AG04449 (cell line): ENCODE measurements at places on chromosomes 2 and 18.

- DNase-seq, result no peak
Observed at GRCh38 chr2:88265352-88266303, 95.5 kb downstream of the THNSL2 start.

GRCh38 chr2:24147364-24147763 lies 24.1 kb downstream of the FAM228B start:
- DNase-seq, result no peak

DNA sequence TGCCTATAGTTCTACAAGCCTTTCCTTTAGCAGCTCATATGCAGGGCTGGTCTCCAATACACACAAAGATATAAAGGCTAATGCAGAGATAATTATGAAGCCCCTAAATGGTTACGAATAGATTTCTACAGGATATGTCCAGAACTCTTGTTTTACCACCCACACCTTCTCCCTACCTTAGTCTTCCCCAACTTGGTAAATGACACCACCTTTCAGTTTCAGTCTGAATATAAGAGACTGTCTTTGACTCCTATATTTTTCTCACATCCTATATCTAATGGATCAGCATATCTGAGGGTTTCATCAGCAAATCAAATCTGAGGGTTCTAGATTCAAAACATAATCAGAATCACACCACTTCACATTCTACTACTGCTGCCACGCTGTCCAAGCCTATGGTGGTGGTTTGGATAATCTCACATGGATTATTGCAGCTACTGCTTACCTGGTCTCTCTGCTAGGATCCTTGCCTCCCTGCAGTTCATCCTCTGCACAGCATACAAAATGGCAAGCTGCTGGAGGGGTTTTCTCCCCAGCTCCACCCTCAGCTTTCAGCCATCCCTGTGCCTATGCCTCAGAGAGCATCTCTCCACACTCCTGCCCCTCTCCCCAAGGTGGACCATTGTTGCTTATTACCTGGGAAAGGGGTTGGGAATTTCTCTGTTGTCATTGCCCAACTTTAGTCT lies 178.0 kb upstream of the SPOPL start:
- DNase-seq, result no peak

DNA sequence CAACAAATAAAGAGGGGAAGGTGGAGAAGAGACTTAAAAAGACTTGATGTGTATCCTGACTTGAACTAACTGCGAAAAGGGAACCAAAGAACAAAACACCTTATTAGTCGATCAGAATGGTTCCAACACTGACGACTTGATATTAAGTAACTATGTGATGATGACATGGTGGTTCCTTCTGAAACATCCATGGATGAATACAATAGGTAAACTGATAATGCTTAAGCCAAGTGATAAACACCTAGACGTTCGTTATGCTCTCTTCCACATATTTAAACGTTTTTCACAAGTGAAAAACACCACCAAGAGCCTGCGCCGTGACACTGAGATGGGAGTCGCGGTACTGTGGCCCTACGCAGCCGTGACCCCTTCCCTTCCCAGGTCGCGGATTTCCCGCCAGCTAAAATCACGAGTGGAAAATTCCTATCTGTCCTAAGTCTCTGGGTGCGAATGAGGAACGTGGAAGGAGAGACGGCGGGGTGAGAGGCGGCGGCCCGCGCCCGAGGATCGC lies 797 bp downstream of the TTC32 start:
- no peak for DNase-seq

DNA sequence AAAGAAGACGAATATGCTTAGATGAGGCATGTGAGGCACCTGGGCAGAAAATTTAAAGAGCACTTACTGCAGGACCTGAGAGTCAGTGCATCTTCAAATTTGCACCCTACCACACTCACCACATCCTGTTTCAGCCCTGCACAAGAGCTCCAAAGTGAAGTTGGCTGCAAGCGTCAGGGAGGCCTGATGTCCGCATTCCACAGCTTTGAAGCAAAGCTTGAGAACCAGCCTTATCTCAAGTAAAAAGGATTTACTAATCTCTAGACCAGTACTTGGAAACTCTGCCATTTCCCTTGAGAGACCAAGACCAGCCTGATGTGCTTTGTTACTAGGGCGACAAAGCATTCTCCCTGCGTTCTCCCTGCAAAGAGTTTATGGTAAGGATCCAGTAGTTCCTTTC lies 3.4 kb upstream of the ASNSD1 start:
- peak; percentile 17 for DNase-seq

DNA sequence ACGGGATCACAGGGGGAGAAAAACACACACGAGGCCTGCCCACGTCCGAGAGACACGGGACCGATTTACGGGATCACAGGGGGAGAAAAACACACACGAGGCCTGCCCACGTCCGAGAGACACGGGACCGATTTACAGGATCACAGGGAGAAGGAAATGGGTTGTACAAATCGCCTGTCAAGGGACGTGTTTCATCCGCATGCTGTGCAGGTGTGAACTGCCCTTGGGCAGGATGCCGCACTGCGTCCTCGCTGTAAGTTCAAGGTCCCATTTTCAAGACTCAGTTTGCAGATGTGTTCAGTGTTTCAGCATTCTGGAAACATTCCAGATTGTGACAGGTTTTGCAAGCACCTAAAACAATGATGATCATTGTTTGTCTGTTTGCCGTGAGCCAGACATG lies 2.3 kb upstream of the KCNG2 start:
- DNase-seq, result no peak

- DNase-seq, result no peak
Observed at GRCh38 chr2:11203480-11203879, 48.2 kb downstream of the SLC66A3 start.

- no peak for DNase-seq
Observed at GRCh38 chr18:13103366-13103765, 112.2 kb downstream of the CEP192 start.

- DNase-seq, result no peak
Observed at GRCh38 chr2:71064754-71065621, 3.5 kb upstream of the NAGK start.

DNA sequence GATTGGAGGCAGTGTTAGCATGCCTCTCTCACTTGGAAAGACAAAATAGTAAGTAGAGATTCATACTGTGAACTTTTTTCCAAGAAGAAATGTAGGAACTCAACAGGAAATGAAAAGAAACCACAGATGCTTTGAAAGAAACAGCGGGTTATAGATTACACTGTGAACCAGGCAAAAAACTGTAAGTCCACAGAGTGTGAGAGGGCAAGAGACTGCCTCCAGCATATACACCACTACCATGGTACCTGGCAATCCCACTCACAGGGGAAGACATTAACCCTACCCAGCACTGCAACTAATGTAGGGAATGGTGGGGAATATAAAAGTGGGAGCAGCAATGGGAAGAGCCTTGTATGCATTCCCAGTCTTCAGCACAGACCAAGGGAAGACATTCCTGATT lies 150.6 kb upstream of the GALNT5 start:
- no peak for DNase-seq

- no peak for DNase-seq
Observed at GRCh38 chr2:133262893-133263292, 305.4 kb downstream of the NCKAP5 start.

GRCh38 chr18:37440206-37440605 lies 125.4 kb downstream of the CELF4 start:
- no peak for DNase-seq

DNA sequence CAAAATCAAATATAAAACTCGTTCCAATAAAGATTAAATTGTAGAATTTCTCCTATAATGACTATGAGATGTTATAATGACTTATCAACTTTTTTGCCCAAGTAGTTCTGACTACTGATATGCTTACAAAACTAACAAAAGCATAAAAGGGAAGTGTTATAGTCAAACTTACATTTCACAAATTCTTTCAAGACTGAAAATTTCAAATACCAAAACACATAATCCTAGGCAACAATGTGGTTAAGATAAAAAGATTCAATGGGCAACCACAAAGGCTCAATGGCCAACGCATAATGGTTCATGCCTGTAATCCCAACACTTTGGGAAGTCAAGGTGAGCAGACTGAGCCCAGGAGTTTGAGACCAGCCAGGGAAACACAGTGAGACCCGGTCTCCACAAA lies 135.7 kb downstream of the USP34 start:
- no peak for DNase-seq

DNA sequence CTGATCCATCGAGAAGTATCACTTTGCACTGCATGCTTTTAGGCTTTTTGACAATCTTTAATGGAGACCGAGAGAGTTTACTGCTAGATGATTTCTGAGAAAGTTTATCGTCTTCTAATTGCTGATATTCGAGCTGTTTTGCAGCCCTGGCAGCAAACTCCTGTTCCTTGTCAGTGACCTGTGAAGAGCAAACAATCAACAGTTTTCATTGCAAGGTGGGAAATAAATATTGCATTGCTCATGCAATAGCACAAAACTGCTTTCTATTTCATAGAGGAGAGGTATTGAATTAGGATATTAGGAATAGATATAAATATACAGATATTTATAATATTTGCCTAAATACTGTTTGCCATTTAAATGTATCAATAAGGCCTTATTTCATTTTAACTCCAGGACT lies 65.5 kb downstream of the EPB41L3 start:
- DNase-seq, result no peak

DNA sequence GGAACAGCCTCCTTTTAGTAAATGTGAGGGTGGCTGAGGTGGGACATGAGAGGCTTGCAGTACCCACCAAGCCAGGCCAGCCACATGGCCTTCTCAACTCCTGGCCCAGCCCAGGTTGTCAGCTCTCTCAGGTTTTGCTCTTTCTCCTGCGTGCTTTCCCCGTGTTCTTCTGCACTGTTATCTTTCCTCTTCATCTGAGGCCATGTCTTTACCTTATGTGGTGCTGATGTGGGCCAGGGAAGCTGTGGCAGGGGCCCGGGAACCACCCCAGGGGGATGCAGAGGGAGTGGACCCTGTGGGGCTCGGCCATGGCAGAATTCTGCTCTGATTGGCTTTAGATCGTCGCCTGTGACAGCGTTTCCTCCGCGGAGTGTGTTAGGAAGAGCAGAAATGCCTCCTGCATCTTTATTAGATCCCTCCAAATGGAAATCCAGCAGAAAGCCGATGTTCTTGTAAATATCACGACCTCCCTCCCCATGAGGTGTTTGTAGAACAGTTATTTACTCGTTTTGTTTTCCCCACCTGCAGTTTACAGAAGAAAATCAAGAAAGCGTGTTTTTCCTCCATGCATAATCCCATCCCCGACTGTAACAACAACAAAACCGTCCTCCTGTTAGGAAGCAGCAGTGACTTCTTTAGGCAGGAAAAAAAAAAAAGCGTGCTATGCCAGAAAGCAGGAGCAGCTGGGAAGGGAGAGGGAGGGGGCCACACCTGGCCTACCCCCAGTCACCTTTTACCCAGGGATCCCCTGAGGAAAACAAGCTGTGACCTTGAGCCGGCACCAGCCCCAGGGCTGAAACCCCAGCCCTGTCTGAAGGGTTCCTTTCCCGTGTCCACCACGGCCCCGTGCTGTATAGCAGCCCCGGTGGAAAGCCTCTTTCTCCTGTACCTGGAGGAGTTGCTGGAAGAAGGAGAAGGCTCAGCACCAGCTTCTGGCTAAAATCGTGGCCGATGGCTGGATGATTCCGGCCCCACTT lies 54.8 kb downstream of the HPCAL1 start:
- DNase-seq, result no peak

- DNase-seq, result no peak
Observed at GRCh38 chr2:16127958-16128357, 187.6 kb downstream of the MYCN start.

DNA sequence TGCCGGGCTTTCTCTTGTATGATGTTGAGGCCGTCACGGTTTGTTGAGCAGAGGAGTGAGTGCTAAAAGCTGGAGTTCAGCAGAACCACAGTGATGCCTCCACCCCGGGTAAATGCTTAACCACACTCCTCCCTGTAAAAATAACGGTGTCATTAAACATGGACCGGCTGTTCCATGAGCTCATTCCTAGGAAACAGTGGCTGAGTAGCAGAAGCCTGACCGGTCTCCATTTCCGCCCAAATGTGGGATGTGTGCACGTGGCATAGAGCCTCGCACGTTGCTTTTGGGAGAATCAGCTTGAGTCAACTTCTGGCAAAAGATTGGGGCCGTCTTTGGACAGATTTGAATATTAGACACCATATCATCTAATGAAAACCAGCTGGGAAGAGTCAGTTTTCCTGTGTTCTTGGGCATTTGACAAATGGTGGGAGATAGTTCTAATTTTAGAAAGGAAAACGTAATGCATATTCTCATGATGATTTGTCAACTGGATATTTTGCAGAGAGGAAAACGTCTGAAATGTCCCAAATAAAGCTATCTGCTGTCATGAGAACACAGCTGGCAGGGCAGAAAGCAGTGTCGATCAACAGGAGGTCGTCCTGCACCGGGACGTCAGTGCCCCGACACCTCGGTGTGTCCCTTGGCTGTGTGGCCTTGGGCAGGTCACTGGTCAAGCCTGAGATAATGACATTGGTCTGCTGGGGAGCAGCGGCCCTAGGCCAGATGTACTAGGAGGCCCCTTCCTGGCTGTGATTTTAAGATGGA lies 42.4 kb downstream of the LRRFIP1 start:
- DNase-seq, result peak; percentile 97

DNA sequence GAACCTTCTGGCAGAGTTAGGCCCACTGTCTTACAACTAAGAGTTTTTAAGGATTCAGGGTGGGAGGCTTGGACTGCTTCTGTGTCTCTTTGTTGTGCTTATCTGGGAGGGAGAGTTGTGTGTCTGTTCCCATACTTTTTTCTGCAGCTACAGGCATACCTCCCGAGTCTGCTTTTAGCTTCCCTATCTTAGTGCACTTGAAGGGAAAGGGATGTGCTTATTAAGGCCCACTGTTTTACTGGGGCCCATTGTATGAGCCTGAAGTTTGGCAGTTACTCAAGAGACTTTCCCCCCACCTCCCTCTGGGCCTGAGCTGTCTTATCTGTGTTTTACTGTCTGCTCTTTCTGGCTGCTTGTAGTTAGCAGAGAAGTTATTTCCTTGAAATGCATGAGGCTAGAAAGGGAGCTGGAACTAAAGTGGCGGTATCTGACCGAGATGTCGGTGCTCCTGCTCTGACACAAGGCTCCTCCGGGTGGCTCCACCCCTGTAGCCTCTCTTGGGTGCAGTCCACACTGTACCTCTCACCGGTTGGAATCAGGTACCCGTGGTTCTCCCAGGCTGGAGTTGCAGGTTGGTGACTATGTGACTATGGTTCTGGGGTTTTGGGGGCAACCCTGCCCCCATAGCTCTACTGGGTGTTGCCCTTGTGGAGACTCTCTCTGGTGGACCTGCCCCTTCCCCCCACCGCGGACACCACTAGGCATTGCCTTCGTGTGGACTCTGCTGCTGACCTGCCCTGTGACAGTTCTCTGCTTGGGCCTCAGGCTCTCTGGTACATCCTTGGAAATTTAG lies 12.9 kb downstream of the UBR3 start:
- DNase-seq, result no peak

GRCh38 chr2:101361121-101361520 lies 26.2 kb downstream of the CREG2 start:
- no peak for DNase-seq

- no peak for DNase-seq
Observed at GRCh38 chr18:55116863-55117262, 157.6 kb upstream of the CCDC68 start.

- no peak for DNase-seq
Observed at GRCh38 chr18:6781142-6781714, 51.7 kb downstream of the ARHGAP28 start.

GRCh38 chr18:77700051-77700450 lies 450.4 kb downstream of the GALR1 start:
- no peak for DNase-seq

GRCh38 chr2:222851956-222852617 lies 8.7 kb upstream of the ACSL3 start:
- no peak for DNase-seq
